ENCODE measurements at places on chromosomes 7 and 10.

GRCh38 chr10:77289027-77289501, 348.5 kb downstream of the KCNMA1 start:
- no peak for DNase-seq

- DNase-seq = no peak
These were observed 71.2 kb downstream of the TPST1 start for GRCh38 chr7:66276363-66276762.

DNA sequence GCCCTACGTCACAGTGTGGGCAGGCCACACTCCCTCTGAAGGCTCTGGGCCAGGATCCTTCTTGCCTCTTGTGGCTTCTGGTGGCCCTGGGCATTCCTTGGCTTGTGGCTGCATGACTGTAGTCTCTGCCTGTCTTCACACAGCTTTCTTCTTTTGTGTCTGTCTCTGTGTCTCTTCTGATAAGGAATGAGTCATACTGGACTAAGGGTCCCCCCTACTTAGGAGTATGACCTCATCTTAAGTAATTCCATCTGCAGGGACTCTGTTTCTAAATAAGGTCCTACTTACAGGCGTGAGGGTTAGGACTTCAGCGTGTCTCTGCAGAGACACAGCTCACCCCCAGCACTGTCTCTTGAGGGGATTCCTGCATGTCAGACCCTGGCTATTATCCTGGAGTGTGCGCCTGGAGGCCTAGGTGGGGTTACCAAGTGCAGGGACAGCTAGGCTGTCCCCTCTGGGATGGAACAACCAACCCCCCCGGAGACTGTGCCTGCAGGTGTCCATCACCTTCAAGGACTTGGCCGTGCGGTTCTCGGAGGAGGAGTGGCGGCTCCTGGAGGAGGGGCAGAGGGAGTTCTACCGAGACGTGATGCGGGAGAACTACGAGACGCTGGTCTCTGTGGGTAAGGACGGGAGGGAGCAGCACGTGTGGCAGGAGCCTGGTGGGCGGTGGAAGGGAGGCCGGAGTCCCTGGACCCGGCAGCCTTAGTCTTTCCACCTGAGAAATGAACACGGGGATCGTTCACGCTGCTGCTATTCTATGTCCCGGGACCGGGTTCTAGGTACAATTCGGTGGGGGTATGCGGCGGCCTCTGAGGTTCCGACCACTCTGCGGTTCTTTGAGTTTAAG, 54.1 kb downstream of the ZNF467 start:
- DNase-seq = no peak

GRCh38 chr10:110774069-110775019, 97.4 kb upstream of the PDCD4 start:
- peak; percentile 32 for DNase-seq

GRCh38 chr7:120805636-120806388, 52.1 kb downstream of the TSPAN12 start:
- DNase-seq = peak; percentile 50

DNA sequence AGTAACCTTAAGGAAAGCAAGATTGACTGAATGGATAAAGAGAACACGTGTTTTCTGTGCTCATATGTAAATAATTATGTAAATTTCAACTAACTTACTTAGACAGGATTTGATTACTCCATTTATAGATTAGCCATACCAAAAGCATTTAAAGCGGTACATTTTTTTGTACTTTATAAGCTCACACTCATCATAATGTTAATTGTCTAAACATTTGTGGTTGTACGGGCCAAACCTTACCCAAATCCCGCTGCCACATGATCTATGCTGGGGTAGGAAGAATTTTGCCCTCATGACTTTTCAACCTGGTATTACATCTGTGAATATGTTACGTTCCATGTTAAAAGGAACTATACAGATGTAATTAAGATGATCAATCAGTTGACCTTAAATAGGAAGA, 29.1 kb downstream of the MKX start:
- DNase-seq = no peak

Data from stimulated activated CD4-positive, alpha-beta T cell treated with anti-CD3 and anti-CD28 coated beads, Interleukin-12 subunit alpha, Interleukin-12 subunit beta, amount 100 ng/mL, for 48 hours (primary cell).